A172 (cell line): ENCODE measurements at places on chromosomes 3 and 15.
A peak's percentile ranks its signal among the peaks of the same experiment; 100 is the strongest.

DNA sequence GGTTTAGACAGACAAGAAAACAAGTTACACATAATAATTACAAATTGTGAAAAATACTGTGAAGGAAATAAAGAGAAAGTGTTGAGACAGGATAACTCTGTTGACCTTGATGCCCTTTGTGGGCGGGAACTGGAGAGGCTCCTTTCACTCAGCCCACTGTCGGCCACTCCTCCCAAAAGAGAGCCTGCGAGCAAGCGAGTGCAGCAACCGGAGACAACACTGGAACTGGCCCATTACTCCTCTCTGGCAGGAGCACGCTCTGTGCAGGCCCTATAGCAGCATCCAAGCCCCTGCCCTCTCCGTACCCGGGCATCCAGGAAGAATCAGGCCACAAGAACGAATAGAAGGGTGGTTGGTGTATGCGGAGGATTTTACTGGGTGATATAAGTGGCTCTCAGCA is 16.2 kb upstream of the DUT start:
- DNase-seq, result no peak

DNA sequence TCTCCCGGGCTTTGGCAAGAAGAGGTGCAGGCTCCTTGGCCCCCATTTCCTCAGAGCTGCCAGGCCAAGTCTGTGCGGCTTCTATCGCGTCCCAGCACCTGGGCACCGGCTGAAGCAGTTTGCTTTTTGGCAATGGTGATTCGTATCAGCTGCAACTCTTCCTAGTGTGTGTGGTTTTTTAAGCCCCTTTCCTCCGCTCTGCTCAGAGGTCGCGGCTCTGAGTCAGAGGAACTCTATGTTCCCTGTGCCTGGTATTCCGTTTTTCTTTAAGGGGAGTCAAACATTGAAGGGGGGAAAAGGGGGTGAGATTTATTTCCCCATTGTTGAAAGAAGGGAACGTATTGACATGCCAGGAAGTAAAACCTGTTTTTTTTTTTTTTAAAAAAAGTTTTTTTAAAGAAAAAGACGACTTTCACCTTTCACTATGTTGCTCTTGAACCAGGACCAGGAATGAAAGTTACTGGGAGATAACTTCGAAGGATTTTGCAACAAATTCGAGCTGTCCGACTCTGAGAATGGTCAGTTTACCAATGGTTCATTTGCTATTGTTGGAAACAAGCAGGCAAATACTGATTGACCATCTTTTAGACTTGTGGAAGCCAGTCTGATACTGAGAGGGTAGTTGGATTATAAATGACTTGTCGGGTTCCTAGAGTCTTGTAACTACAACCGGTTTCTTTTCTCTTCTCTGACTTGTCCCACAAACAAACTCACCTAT is 1.1 kb downstream of the ARMC8 start:
- DNase-seq, result peak; percentile 46

DNA sequence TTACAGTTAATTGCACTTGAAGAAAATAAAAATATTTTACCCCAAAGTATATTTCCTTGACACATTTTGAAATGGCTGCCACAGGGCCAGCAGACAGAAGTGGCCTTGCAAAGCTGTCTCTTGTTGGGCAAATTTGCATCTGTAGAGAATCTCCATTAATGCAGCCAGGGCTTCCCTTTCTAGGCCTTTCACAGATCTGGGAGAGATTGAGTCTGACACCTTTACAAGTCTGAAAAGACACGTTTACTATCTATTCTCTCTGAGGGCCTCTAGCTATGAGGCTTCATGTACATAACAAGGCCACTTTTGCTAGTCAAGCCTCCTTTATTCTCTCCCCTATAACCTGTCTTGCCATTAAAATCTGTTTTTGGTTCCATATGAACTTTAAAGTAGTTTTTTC is 135.9 kb downstream of the ANO10 start:
- DNase-seq, result no peak

GRCh38 chr15:100560323-100560722 is 31.6 kb upstream of the CERS3 start:
- no peak for DNase-seq

- no peak for DNase-seq
These were observed 419.6 kb downstream of the DIPK2A start for GRCh38 chr3:144391236-144391635.

DNA sequence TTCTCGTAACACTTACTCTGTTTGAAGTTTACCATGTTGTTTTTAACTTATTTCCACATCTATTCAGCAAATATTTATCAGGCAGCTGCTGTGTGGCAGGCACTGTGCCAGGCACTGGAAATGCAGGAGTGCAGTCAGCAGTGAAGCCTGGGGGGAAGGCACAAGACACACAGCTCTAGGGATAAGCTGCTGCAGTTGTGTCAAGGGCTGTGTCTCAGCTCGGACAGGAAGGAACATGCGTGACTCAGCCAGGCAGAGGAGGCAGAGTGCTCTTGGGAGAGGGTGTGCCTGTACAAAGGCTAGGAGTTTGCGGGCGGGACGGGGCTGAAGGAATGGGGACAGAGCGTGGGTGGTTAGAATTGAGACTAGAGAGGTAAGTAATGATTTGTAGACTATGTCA is 24.7 kb downstream of the LYSMD4 start:
- DNase-seq, result peak; percentile 77

DNA sequence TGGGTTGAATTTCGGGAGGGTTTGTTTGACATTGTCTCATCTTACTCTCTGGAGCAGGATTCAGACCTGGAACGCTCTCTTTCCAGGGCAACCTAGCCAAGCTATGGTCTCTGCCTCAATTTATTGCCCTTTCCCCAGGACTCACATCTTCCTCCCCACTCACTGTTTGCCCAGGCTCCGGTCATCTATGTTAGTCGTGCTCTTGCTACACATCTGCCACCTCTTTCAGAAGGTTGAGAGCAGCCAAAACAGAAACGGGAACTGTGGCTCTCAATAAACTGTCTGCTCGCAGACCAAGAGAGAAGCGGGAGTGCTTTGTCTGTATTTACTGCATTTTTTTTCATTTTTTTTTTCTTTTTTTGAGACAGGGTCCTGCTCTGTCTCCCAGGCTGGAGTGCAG is 81.6 kb downstream of the ST6GAL1 start:
- DNase-seq, result no peak

- no peak for DNase-seq
These were observed 45.1 kb downstream of the PTPN23 start for GRCh38 chr3:47425959-47426358.

GRCh38 chr15:87736891-87737389 is 519.6 kb downstream of the NTRK3 start:
- no peak for DNase-seq

GRCh38 chr15:41876007-41876406 is 17.8 kb downstream of the SPTBN5 start:
- no peak for DNase-seq

- DNase-seq, result peak; percentile 55
These were observed 1.7 kb upstream of the SLC9A9 start for GRCh38 chr3:143849854-143850549.

GRCh38 chr3:127667119-127667681 is 5.6 kb upstream of the ABTB1 start:
- DNase-seq, result no peak

GRCh38 chr3:46934498-46935167 is 41.9 kb downstream of the CCDC12 start:
- DNase-seq, result peak; percentile 60

- DNase-seq, result no peak
These were observed 22.0 kb downstream of the STARD5 start for GRCh38 chr15:81301815-81302399.

DNA sequence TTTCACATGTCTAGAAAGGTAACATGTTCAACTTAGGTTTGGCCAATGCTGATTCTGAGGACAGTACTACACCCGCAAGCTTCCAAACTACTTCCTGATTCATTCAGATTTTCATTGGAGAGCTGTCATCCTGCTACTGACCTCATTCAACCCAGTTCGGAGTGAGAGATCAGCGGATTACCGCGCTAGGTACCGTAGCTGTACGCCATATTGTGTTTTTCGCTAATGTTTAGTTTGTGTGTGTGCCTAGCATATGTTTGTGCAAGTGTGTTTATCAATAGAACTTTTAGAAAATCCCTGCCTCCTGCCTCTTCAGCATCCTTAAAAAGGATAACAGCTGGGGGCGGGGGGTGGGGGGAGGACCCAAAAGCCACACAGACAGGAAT is 1.1 kb downstream of the ZBTB20 start:
- DNase-seq, result peak; percentile 68

DNA sequence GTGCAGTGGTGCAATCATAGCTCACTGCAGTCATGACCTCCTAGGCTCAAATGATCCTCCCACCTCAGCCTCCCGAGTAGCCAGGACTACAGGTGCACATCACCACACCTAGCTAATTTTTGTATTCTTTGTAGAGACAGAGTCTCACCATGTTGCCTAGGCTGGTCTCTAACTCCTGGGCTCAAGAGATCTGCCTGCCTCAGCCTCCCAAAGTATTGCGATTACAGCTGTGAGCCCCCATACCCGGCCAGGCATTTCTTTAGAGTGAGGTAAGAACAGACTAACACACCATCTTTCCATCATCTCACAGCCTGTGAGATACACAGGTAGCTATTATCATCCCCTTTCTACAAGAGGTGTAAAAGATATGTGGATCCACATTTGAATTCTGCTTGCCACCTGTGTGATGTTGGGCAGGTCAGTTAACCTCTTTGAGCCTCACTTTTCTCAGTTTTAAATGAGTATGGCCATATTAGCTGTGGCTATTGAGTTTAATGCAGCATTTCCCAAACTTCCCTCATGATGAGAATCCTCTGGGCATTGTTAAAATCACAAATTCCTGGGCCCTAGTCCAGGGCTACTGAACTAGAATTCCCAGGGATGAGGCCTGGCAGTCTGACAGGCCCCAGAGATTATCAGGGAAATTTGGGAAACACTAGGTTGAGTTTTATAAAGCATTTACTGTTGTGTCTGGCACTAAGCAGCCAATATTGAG is 46.0 kb downstream of the ANP32A start:
- DNase-seq, result no peak

DNA sequence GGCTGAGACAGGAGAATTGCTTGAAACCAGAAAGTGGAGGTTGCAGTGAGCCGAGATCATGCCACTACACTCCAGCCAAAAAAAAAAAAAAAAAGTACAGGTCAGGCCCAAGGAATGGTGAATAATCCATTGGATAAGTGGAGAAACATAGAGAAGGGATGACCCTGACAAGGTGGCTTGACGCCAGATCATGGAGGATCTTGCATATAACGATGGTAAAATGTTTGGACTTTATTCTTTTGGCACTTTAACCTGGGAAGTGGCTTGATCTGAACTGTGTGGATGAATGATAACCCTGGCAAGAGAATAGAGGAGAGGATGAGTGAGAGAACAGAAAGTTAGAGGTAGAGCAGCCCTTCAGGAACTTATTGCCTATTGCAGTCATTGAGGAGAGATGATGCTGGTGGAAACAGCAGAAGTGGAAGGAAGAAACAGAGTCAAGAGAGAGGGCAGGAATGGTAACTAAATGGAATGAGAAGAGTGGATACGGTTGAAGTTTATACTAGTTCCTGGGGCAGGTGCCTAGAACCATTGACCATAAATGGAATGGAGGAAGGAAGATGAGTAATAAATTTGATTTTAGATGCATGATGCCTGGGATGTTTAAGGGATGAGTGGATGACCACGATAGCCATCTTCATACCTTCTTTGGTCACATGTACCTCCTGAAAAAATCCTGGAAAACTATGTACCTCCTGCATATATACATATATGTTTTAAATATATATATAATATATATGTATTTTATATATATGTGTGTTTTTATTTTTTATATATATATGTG is 57.8 kb downstream of the BLM start:
- peak; percentile 95 for DNase-seq

DNA sequence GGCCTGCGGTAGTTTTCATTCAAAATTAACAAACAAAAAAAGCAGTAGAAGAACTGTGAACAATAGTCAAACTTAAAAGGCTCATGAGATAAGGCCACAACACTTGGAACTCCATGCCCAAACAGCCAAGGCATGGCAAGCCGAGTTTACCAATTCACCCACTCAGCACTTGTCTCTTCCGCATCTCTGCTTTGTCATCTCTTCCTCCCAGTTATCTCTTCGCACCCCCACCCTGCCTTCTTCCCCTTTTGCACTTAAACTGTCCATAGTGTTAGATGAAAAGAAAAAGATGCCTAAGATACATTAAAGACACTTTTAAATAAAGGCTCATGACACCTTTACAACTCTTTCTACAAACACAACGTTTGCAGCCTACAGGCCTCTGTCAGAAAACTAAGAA is 11.1 kb downstream of the TLE3 start:
- no peak for DNase-seq

- no peak for DNase-seq
These were observed 373.0 kb upstream of the PROK2 start for GRCh38 chr3:72157748-72158638.

DNA sequence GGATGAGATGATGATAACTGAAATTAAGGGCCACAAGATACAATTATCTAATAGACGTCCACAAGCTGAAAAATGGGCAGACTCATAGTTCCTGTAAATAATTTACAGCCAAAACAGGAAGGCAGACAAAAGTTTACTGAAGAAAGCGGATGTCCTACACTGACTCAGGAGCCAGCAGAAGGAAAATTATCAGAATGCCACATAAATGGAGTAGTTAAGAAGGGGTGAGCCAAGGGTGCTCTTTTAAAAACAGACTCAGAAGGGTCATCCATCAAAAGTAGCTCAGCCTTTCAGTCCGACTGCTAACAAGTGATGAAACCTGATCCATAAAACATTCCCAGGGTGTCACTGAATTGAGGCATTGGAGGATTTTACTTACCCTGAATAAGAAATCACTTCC is 39.8 kb downstream of the TUSC7 start:
- no peak for DNase-seq

- DNase-seq, result peak; percentile 78
These were observed 26.9 kb upstream of the ZBBX start for GRCh38 chr3:167406876-167407492.
